Bone marrow (tissue), 2 donors: ENCODE measurements at places on chromosomes 16 and 17.

DNA sequence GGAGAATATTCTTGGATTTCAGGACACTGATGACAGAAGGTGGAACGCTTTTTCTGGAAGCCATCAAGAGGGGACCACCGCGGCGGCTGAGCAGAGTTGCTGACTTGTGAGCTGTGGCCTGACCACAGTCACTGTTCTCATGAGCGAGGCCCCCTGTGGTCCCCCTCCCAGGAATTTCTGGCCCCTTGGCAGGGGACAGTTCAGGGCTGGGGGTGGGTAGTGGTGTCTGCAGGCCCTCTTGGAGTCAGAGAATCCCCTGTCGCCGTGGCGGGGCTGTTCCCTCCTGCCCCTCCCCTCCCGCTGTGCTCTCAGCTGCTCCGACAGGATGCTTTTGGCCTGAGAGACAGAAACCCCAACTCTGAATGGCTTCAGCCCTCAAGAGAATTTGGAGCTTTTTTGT is 292.0 kb downstream of the SEC14L1 start:
- DNase-seq = no peak

GRCh38 chr17:68057531-68057952 is 22.0 kb downstream of the KPNA2 start:
- DNase-seq = no peak

- DNase-seq = no peak
Measured at GRCh38 chr16:87964049-87964659, 12.9 kb downstream of the BANP start.

- no peak for DNase-seq
Measured at GRCh38 chr16:3650631-3651265, 3.7 kb upstream of the DNASE1 start.

- no peak for DNase-seq
Measured at GRCh38 chr17:80393961-80394360, 21.0 kb upstream of the ENDOV start.

- no peak for DNase-seq
Measured at GRCh38 chr16:77221482-77221881, 22.3 kb downstream of the SYCE1L start.

DNA sequence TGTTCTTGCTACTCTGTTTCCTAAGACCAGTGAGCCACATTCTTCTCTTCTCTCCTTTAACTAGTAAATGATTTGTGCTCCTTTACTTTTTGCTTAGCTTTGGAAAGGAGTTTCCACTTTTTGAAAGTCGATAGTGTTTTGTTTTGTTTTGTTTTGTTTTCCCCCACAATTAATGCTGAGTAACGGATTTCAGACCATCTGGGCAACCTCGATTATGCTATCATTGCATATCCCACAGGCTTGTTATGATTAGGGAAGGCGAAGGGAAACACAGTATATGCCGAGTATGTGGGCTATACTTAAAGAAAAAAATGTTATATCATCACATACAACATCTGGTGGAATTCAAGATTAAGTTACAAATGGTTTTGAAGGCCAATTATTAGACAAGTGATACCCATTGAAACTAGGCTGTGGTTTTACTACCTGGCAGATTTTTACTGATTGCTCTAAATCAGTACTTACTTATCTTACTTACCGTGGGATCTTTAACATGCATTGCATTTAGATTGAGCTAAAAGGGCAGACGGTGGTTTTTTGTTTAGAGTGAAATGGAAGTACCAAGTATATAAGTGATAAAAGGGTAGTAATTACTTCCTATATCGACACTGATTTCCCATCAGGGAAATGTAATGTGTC is 361.3 kb upstream of the SOX9 start:
- no peak for DNase-seq

- DNase-seq = no peak
Measured at GRCh38 chr16:85663891-85664321, 24.8 kb downstream of the GINS2 start.

DNA sequence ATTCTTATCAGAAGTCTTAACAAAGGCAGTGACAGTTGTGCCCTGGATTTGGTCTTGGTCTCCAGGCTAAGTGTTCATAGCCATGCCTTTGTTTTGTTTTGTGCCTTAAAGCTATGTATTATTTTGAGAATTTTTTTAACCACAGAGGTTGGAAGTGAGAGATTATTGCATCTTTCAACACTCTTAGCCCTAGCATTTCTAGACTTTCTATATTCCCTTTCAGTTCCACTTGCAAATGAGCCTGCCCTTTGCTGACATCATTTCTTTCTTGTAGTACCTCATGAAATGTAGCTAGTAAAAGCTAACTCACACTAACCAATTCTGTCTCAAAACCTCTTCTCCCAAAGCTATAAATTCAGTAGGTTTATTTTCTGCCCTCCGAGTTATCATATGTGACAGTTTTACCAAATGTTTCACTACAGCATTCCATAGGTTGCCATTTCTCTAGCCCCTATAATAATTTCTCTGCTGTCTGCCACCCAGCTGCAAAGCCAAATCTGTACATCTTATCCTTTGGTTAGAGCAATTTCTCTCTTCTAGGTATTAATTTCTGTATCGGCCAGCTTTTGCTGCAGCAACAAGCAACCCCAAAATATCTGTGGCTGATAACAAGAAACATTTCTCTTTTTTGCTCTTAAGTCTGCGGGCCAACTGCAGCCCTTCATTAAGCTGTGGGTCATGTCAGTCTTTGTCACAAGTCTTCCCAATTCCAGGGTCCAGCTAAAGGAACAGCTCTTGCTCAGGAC is 14.2 kb upstream of the CCL1 start:
- DNase-seq = no peak

GRCh38 chr16:25158401-25158800 is 46.9 kb downstream of the LCMT1 start:
- DNase-seq = no peak

GRCh38 chr17:47427985-47428384 is 102.9 kb upstream of the NPEPPS start:
- no peak for DNase-seq

GRCh38 chr17:74921769-74922168 is 1.3 kb downstream of the USH1G start:
- no peak for DNase-seq

DNA sequence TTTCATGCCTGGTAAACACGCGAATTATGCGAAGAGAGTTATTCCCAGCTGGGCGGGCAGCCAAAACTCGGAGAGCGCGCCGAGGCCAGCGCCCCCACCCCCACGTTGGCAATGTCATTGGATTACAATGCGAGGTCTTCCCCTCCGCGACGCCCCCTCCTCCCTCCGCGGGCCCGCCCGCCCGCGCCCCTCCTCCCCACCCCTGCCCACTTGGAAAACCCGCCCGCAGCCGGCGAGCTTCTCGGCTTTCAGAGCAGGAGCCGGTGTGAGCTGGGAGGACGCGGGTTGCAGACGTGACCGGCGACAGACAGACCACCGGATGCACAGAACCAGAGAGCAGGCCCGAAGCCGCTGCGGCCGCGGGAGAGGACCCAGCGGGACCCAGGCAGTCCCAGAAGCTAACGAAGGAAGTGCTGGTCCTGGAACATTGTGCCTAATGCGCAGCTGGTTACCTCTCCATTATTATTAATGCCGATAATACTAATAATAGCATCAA is 4.0 kb downstream of the NOG start:
- no peak for DNase-seq

DNA sequence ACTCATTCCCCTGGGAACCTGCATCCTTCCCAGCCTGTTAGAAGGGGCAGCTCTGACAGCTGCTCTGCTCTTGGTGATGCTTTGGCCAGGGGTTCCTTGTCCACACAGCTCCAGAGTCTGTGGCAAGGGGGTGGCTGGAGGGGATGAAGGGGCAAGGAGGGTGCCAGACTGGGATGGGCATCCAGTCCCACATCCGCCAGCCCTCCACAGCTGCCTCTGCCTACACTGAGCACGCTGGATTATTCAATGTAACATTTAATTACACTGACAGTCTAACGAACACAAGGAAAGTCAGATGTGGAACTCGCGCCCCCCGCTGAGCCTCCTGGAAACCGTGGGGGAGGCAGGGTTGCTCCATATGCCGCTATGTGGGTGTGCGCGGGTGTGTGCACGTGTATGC is 101.1 kb downstream of the C16orf78 start:
- no peak for DNase-seq

DNA sequence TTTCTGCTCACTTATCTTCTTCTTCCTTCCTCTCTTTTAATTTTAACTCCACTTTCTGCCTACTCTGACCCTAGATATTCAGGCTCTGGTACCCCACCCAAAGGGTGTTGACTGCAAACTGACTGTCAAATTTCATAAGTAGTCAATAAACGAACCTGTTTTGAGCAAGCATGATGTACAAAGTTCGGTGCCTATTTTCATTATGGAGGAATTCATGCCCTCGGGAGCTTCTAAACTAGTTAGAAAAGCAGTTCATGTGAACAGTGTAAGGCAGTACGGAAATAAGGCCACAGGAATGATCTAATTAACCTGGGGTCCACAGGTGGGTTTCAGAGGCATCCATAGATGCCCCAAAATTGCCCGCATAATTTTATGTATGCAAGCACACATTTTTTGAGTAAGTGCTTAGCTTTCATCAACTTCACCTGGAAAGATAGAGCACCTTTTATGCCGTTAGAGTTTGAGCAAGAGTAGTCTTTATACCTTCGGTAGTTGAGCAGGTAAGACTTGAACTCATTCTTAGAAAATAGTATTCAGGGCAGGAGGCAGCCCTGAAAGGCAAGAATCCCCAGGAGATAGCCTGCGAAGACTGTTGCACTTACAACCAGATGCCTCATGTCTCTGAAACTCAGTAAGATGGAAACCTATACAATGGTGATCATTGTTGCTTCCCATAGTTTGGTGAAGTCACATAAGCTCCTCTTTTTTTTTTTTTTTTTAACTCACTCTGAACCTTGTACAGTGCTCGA is 36.6 kb upstream of the TBX2 start:
- DNase-seq = no peak

DNA sequence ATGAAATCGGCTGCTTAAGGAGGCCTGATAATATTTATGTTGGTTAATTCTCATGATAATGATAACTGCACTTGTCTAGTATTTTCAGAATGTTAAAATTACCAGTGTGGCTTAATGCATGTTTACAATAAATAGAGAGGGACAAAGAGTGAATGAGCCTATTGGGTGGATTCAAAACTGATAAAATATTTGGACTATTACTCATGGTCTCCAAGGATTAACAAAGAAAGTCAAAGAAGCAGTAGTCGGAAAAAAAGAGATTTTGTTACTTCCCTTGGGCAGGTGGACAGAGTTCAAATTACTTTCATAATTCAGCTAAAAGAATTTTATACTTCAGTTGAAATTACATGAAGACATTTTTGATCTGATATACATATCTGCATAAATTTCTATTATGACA is 258.2 kb upstream of the PMFBP1 start:
- DNase-seq = no peak

GRCh38 chr16:13935408-13935807 is 15.5 kb downstream of the ERCC4 start:
- no peak for DNase-seq

DNA sequence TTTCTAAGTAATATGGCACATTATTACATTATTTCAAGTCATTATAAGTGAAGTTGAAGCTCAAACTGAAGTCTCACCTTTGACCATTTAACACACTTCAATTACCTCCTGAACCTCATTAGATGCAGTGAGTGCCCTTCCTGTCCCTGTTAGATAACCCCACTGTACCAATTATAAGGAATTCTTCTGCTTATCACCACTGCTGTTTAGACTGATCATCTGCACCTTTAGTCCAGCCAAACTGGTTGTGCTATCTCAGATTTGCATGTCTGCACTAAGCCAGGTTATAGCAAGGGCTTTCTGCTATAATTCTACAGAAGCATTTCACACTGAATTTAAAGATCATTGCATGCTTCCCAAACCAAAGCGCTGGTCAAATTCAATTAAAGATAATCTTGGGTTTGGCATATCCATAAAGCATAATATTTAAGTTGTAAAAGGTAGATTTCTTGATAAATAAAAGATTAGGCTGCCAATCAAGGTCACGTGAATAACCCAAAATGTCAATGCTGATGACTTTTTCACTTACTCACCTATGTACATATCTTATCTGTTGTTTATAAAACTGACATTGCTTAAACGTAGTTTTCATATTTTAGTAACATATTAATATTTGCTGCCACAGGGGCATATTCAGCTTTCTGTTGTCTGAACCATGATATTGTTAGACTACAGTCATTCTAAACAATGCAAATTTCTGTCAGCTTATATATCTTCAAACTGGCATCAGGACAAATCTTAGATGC is 11.9 kb downstream of the ITFG1 start:
- no peak for DNase-seq

DNA sequence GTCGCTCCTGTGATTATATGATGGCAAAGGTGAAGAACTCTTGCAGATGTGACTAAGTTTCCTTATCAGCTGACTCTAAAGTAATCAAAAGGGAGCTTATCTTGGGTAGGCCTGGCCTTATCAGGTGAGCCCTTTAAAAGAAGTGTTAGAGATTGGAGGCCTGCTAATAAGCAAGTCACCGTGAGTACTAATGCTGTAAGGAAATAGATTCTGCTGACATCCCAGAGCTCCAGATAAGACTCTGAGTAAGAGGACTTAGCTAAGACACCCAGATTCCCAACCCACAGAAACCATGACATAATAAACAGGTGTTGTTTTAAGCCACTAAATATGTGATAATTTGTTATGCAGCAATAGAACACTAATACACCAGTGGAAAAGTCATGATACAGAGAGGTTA is 99.9 kb upstream of the FAM20A start:
- DNase-seq = no peak

- DNase-seq = no peak
Measured at GRCh38 chr17:527247-527646, 174.6 kb upstream of the RPH3AL start.

DNA sequence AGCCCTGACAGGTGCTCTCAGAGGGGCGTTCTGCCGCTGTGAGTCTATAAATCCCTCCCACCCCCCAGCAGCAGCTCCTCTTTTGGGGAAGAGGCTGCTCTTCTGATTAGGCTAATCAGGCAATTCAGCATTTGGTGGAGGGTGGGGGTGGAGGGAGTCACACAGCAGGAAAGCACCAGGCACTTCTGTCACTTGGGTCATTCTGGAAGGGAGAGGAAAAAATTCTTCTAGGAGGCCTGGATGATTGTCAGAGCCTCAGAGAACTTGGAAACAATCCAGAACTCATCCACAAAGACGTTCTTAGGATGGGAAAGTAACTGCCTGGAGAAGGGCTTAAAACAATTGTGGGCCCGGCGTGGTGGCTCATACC is 7.3 kb upstream of the SSTR2 start:
- DNase-seq = no peak

- no peak for DNase-seq
Measured at GRCh38 chr17:14323522-14323981, 22.7 kb downstream of the HS3ST3B1 start.

DNA sequence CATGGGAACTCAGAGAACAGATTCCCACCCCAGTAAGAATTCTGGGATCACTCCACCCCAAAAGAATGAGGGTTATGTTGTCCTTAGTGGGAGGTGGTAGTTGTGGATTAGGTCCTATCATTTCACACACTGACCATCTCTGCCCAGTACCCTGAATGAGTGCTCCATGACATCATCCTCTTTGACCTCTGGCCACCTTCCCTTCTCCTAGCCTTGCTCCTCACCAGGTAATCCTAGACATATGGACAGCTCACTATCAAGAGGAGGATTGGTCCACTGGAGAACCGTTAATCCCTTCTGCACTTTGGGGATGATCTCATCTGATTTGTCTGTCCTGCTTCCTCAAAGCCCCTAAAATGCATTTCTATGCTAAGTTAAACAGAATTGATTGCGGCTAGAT is 538.2 kb upstream of the HSBP1 start:
- DNase-seq = no peak

GRCh38 chr17:10713318-10713717 is 15.9 kb downstream of the ADPRM start:
- DNase-seq = no peak

GRCh38 chr17:76635659-76636360 is 7.7 kb downstream of the ST6GALNAC1 start:
- DNase-seq = no peak
